ENCODE measurements at places on chromosomes 6 and 20.

GRCh38 chr20:22232923-22233322, 351.4 kb downstream of the FOXA2 start:
- no peak for DNase-seq

DNA sequence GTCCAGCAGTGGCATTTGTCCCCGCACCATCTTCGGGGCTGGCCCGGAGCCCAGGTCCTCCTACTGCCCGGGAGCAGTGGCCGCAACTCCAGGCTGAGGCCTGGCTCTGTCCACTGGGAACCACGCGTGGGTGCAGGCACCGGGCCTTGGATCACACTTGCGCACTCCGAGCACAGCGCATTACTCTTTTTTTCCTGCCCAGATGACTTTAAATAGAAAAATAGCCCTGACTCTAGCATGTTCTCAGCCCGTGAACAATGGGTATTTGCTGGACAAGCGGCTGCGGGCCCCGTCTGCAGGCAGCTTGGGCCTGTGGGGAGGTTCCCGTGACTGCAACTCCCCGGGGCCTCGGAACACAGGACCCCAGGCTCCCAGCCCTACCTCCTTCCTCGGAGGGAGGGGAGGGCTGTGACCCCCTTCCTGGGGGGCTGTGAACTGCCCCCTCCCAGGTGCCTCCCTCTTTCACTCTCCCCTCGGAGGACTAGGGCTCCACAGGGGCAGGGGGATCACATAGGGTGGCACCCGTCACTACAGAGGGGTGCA, 162.2 kb downstream of the TBXT start:
- no peak for DNase-seq

- DNase-seq: no peak
Observed at GRCh38 chr6:77461796-77462195, 1.5 kb downstream of the HTR1B start.

DNA sequence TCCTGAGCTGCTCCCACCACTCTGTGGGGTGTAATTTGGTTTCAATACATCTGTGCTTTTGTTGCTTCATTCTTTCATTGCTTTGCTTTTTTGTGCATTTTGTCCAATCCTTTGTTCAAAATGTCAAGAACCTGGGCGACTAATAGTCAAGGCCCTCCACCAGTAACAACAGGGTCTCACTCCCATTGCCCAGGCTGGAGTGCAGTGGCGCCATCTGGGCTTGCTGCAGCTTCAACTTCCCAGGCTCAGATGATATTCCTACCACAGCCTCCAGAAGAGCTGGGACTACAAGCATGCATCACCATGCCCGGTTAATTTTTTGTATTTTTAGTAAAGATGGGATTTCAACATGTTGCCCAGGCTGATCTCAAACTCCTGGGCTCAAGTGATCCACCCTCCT, 169.2 kb downstream of the EYA2 start:
- DNase-seq: no peak

DNA sequence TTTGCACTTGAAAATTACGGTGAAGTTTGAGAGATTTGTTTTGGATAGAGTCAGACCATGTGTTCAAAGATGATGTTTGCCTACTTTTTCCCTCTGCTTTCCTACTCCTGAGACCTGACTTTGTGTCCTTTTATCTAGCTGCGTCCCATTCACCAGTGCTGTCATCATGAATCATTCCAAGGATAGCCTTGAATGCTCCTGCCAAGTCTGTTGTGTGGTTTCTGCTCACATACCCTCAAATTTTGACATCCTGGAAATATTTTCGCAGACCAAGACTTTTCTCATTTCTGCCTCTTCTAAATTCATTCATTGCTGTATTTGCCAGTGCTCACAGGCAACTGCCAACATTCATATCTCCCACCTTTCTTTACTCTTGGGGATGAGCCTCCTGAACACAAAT, 175.9 kb upstream of the SCGN start:
- DNase-seq: no peak

- DNase-seq: no peak
Observed at GRCh38 chr6:20936949-20937348, 402.7 kb downstream of the CDKAL1 start.

DNA sequence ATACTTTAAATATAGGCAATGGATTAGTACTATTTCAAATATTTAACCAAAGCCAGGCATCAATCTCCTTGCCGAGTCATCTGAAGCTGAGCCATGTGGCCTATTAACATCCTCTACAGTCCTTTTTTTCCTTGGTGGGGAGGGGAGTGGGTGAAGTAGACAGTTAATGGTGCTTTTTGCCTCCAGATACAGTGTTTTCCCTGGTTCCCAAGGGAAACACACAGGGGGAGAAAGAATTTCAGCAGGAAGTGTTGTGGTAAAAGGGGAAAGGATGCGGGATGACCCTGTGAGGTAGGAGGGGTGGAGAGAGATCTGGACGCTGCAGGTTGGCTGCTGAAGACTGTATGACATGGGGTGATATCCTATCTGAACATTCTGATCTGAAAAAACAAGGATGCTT, 9.6 kb downstream of the CLDN20 start:
- no peak for DNase-seq

- DNase-seq: no peak
Observed at GRCh38 chr20:13840093-13840465, 55.3 kb downstream of the NDUFAF5 start.

DNA sequence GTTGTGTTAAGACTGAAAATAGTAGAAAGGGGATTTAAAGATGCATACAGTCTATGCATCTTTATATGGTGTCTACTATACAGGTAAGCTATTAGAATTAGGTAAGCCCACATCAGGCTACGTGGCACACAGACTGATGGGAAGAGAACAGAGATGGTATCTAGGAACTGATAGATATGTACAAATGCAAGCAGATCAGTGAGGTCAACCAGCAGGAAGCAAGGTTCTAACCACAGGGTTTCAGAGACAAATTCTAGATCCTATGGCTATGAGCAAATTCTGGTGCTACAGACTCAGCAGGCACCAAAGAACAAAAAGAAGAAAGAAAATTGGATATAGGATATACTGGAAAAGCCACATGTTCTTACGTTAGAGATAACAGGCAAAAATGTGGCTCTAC, 110.6 kb downstream of the TRDN start:
- DNase-seq: no peak

DNA sequence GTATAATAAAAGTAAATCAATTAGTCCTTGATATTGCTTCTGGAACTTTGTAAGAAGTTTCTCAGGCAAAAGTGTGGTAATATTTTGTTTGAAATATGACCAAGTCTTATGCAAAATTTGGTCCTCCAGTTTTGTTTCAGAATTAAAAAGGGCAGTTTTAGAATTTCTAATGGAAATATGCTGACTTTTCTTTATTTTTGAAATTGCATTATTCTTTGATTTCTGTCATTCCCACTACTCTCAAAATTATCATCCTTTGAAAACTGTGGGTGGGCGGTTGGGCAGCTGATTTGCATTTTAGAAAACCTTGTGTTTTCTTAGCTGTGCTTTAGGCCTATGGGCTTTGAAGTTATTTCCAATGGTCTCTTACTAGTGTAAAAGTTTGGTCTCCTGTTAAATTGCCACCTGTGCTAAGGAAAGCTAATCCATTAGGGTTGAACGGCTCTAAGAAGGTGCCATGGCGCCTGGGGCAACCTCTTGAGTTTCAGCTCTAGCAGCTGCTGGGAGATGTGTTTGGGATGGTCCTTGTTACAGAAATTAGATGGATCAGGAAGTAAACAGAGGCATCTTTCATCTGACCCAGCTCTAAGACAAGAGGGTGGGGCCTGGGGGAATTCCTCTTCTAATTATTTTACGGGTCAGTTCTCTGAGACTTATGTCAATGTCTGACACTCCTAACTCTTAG, 880.8 kb upstream of the SLC35B3 start:
- no peak for DNase-seq
